ENCODE measurements at places on chromosomes 1 and 21. TPM values are rescaled to one million over a fixed set of nuclear protein-coding genes. Genes with fewer than 3 reads are reported as not detected.

- DNase-seq, result peak; percentile 3
Observed at GRCh38 chr1:53438427-53439336, 20.5 kb upstream of the DMRTB1 start.

DNA sequence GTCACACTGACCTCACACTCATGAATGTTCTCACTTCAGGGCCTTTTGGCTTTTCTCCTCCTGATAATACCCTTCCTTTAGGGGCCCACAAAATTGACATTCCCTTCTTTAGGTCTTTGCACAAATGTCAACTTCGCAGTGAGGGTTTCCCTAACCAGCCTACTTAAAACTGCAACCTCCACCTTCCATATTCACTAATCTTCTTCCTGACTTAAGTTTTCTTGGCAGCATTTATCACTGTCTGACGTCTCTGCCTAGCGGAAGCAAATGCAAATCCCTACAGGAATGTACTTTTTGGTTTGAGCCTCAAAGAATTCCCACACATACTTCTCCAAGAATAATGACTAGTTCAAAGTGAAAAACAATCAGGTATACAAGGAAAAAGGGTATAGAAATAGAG lies 32.8 kb downstream of the INTS7 start:
- no peak for DNase-seq

GRCh38 chr1:228270032-228270431 lies 62.2 kb downstream of the OBSCN start:
- no peak for DNase-seq

DNA sequence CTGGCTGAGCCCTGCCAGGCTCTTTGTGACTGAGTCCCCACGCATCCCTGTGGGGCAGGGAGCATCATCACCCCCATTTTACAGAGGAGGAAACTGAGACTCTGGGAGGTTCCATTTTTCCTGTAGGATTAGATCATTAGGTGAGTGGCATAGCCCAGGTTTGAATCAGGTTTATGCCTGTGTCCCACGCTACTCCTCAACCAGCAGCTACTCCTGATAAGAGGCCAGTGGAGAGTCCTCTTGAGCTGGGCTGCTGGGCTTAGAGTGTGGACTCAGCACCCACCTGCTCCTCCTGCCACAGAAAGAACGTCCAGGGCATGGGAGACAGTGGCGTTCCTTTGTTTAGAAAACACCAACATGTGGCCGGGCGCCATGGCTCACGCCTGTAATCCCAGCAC lies 30.7 kb downstream of the TNFRSF1B start:
- no peak for DNase-seq

The KCNE2 gene
- total RNA-seq, result not detected

- DNase-seq, result no peak
Observed at GRCh38 chr1:11337580-11338073, 64.6 kb downstream of the UBIAD1 start.

DNA sequence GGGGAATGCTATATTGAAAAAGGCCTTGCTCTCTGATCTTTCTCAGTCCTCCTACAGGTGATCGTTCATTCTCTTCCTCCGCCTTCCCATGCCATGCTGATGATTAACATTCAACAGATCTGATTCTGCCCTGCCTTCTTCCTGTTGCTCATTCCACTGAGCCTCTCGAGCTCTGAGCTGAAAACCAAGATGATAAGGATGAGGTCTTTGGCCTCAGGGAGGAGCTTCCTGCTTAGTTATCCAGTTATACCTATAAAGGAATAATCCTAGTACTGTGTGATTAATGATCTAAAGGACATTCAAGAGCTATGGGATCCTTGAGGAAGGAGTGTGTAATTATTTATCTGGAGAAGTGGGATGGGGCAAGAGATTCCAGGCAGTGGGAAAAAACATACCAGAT lies 25.2 kb upstream of the MAP3K7CL start:
- no peak for DNase-seq

The ELF3 gene
- total RNA-seq, result 318 TPM

DNA sequence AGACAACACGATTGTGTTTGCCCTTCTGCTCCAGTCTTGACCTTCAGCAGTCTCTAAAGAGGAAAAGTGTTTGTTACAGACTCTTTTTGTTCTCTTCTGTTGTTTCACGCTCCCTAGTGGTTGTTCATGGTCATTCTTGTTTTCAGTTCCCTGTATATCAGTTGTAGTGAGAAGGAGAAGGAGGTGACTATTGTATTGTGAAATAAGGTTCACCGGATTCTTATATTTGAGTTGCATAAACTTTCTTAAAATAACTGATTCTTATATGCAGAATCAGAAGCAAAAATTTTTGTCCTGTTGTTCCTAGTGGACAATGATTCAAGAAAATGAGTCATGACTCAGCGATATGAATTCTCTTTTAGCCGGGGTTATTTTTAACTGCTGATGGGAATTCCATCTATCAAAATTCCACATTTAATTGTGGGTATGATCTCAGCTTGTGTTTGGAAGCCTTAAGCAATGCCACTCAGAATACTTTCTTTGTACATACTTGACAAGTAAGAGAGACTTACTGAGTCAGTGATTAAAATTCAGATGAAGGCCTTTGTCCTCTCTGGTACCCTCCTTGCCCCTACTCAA lies 152.2 kb downstream of the CLEC20A start:
- peak; percentile 70 for DNase-seq

- DNase-seq, result no peak
Observed at GRCh38 chr1:33442141-33442540, 11.2 kb upstream of the PHC2 start.

DNA sequence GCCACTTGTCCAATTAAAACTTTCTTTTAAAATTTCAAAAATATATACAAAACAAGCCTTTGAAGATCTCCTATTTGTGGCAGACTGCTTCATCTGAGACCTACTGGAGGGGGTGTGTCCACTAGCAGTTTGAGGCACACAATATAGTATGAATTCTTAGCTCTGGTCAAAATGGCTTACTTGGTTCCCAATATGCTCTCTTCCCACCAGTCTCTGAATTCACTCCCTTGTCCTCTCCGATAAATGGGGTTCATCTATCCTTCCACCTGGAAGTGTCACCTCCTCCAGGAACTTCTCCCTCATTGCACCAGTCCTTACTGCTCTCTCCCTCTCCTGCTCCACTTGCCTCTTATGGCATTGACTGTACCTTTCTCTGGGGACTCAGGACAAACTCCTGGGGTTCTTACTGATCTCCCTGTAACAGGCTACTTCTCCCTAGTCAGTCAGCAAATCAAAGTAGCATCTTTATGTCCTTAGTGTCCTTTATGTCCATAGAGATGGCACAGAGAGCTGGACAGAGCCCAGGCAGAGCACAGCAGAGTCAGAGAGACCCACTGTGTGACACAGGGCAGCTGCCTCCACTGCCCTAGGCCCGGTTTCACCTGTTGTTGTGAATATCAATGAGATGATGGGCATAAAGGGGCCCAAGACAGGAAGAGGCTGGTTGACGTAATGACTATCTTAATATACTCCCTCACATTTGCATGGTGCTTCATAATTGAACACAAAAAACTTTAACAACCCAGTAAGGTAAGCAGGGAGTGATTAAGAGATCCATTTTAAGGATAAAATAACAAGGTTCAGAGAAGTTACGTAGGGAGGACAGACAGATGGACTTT lies 3.6 kb downstream of the ASAP3 start:
- DNase-seq, result no peak

The RNF186 gene
- total RNA-seq, result not detected

- no peak for DNase-seq
Observed at GRCh38 chr1:4655674-4656532, 1.5 kb downstream of the AJAP1 start.

DNA sequence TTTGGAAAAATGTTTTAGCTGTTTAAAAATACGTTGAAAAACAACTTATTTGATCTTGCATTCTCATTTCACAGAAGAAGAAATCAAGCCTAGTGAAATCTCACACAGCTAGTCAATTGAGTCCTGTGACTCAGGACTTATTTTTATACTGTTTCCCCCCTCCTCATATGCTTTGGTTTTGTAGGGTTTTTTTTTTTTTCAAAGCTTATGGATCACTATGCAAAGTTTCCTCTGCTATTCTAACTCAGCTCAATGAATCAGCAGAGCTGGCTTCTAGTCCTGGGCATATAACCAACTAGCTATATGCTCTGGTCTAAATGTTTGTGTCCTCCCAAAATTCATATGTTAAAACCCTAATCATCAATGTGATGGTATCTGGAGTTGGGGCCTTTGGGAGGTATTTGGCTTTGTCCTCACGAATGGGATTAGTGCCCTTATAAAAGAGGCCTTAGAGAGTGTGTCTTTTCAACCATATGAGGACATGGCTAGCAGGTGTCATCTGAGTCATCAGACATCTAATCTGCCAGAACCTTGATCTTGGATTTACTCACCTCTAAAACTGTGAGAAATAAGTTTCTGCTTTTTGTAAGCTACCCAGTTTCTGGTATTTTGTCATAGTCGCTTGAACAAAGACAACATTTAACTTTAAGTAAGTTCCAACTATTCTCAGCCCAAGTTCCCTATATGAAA lies 317.2 kb upstream of the C1orf87 start:
- DNase-seq, result no peak

GRCh38 chr1:1032424-1032823 lies 12.5 kb downstream of the AGRN start:
- DNase-seq, result no peak

DNA sequence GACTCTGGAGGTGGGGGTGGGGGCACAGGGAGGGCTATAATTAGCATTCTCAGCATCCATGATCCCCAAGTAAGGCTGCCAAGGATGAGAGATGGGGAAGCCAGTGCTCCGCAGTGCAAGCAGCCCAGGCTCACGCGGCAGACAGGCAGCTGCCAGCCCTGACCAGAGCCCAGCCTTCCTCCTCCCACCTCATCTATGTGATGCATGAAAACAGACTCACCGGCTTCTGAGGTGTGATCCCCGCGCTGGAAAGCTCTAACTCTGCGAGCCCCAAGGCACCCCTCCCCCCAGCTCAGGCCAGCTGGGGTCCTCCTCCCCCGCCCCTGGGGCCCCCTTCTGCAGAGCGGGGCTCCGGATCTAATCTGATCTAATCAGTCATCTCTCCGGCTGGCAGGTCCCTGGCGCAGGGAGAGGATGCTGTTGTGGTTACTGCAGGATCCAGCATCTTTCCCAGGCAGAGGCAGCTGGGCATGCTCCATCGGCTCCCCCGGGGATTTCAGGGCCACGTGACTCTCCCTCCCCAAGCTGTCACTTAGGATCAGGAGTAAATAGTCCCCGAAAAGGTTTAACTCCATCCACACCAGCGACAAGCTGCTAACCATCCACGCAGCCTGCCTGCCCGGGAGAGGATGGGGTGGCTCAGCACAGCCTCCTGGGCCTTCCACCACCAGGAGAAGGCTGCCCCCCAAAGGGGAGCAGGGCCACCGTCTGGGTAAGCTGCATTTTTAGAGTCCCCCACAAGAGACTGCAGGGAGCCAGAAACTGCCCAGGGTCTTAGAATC lies at the start of gene PLEKHA6:
Gene PLEKHA6, minus strand, starts transcription at position 456 of the 782 bp plus-strand sequence. CDS start 86,202 bp downstream, outside the sequence.
- peak; percentile 18 for DNase-seq

The PLPP3 gene
- 22.4 TPM for total RNA-seq

DNA sequence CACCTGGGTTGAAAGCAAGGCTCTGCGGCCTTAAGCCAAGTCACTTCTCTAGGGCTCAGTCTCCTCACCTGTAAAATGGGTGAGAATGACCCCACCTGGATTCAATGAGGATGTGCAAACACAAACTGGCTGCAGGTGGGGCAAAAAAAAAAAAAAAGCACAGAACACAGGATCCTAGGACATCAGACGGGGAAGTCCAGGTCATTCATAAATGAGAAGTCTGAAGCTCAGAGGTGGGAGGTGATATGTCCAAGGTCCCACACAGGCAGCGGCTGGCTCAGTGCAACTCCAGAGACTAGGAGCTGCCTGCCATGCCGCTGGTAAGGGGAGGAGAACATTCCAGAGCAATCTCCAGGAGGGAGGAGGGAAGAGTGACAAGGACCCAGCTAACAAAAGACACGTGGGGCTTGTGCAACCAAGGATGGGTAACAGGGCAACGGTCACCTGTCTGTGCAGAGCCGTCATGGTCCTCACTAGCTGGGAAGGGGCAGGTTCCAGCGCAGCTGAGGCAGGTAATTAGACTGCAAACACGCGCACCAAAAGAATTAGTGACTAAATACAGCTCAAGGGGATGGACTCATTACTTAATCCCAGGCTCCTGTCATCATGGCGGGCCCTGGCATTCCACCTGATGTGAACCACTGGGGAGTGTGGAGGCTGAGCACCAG lies 19.5 kb downstream of the IFFO2 start:
- no peak for DNase-seq

DNA sequence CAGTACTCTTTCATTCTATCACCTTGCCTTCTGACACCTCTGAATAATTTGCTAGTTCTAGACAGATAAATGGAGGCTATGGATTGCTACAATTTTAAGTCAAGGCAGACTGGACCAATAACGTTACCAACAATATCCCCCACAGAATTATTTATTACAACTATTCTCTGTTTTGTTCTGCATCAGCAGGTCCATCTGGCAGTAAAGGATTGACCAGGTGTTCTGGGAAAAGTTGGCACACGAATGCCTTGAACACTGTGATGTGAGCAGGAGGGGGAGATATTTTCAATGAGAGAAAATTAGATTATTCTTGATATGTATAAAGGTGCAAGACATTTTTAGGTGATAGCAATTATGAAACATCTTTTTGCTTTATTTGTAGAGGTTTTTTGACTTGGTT lies 718.8 kb upstream of the TMPRSS15 start:
- DNase-seq, result no peak

GRCh38 chr21:46095814-46096595 lies 1.9 kb upstream of the COL6A2 start:
- DNase-seq, result no peak

- no peak for DNase-seq
Observed at GRCh38 chr1:30358500-30358899, 364.9 kb downstream of the MATN1 start.

The PRR9 gene
- total RNA-seq, result not detected

DNA sequence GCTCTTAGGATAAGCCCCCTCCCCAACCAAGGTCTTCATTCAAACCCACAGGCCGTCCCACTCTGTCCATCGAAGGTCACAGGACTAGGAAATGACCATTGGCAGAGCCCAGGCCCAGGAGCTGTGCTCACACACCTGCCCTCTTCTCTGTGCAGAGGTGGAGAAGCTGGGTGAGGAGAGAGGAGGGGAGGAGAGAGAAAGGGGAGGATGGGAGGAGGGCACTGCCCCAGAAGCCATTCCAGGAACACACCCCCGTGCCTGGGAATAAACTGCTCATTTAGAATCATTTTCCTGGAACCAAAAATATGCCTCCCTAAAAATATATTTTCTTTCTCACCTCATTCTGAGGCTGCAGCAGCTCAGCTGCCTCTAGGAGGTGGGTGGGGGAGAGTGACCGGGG lies 6.4 kb upstream of the SDC3 start:
- no peak for DNase-seq

The TTLL7 gene
- 2.9 TPM for total RNA-seq

The LIN28A gene
- total RNA-seq, result not detected

GRCh38 chr1:215156232-215156631 lies 73.7 kb downstream of the KCNK2 start:
- DNase-seq, result no peak

The TMEM52 gene
- total RNA-seq, result 8.5 TPM

The AMY1C gene
- total RNA-seq, result not detected

Data from PC-9 (cell line).